ENCODE measurements at places on chromosomes 4 and X. TPM values are rescaled to one million over a fixed set of nuclear protein-coding genes. Genes with fewer than 3 reads are reported as not detected.

DNA sequence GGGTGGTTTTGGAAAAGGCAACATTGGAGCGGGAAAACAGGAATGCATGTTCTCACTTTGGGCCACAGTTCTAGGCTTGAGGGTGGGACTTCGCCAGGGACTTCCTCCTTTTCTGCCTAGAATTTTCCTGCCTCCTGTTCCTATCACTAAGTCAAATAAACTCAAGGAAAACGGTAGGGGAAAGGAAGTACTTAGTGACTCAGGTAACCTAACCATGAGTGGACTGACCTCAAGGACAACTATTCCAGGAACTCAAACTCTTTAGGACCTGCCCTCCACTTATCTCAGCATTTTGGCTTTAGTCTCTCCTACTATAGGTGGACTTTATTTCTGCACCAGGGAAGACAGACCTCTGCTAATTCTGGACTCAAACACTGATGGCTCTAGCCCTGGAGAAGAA is 281.7 kb downstream of the ZNF674 start:
- DNase-seq: no peak

DNA sequence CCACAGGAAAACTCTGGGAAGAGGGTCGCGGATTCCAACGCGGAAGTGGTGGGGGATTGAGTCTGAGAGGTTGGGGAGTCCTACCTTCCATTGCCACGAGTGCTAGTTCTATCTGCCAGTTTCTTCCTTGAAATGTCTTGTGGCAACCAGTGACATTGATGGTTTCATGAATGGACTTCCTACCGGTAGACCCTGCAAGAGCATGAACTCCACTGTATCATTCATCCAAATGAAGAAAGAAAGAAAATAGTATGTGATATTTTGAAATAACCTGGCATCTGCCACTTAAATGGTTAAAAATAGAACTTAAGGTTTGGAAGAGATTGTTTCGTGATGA is 1.1 kb upstream of the SLC10A7 start:
- DNase-seq: no peak

GRCh38 chr4:138522366-138522765 is 280.2 kb upstream of the SLC7A11 start:
- no peak for DNase-seq

DNA sequence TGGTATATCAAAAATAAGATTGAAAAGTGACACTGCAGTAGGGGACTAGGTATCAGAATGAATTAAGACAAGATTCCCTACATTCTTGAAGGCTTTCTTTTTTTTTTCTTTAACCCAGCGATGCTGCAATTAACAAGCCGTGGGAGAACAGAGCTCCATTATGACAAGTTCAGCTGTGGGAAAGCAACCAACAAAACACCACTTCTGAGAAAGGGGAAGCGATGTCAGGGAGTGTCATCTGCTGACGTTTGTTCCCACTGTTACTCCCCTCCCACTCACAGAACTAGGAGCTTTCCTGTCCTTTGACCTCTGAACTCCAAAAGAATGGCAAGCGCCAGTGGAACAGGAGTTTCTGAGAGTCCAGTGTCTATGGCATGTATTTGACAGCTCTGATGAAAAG is 90.2 kb upstream of the SLITRK2 start:
- no peak for DNase-seq

GRCh38 chrX:38154340-38154739 is 66.3 kb downstream of the SRPX start:
- DNase-seq: no peak

- DNase-seq: no peak
Observed at GRCh38 chr4:158211222-158211621, 936 bp downstream of the TMEM144 start.

DNA sequence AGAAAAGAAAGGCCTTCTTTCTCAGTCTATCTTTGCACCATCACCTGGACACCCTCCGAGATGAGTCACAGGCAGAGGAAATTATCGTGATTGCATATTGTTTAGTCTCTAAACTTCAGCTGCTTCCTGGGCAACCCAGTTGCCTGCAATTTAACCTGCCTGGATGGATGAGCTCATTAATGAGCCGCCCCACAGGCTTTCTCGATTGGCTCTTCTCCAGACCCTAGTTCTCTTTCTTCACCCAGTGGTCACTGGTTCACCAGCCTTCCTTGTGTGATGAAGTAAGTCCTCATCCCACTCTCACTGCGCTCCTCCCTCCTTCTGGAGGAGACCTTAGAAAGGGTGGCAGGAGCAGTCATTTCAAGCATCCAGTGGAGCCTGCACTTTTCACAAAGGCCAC is 94.4 kb downstream of the SOWAHB start:
- no peak for DNase-seq

DNA sequence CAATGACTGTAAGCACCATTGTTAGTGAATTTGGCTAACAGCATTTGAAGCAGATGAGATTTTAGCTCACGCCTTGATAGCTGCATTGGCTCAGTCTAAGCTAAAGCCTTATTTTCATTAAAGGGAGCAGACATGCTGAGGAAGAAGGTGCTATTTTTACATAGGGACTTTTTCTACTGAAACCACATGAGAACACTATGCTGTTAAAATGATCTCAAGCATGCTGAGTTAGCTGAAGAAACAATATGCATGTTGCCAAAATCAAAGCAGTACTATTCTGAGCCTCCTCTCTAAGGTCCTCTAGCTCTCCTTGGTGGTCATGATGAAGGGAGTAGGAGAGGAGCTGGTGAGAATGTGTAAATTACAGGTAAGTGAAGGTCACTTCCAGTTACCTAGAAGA is 134.4 kb upstream of the JADE1 start:
- DNase-seq: no peak

IL9R gene
- total RNA-seq: 8.5 TPM

GRCh38 chrX:150211988-150212387 is 151.1 kb upstream of the MAMLD1 start:
- DNase-seq: no peak

- DNase-seq: no peak
Observed at GRCh38 chrX:153933748-153934147, 1.1 kb downstream of the NAA10 start.

DNA sequence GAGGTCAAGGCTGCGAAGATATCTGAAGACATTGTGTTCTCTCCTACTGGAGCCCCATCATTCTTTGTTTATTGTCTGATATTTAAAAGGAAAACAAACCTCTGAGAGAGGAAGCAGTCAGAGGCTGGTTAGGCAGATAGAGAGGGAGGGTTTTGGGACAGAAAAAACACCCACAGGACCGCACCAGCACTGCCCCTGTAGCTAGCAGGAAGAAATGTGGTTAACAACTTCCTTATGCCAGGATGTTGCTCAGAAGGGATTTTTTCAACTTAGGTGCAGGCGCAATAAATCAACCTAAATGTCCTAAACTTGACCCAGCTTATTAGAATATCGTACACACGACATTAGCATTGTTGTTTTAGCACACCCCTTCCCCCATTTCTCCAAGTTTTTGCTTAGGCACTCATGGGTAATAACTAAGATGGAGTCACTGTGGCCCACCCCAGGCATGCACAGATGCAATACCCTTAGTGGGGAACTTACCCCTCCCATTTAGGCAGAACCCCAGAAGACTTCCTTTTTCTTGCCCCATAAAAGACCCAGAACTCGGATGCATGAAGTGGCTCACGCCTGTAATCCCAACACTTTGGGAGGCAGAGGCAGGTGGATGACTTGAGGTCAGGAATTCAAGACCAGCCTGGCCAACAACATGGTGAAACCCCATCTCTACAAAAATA is 2.8 kb upstream of the ZNF718 start:
- peak; percentile 77 for DNase-seq

GRCh38 chrX:124504111-124504983 is 158.0 kb downstream of the SH2D1A start:
- DNase-seq: no peak

DNA sequence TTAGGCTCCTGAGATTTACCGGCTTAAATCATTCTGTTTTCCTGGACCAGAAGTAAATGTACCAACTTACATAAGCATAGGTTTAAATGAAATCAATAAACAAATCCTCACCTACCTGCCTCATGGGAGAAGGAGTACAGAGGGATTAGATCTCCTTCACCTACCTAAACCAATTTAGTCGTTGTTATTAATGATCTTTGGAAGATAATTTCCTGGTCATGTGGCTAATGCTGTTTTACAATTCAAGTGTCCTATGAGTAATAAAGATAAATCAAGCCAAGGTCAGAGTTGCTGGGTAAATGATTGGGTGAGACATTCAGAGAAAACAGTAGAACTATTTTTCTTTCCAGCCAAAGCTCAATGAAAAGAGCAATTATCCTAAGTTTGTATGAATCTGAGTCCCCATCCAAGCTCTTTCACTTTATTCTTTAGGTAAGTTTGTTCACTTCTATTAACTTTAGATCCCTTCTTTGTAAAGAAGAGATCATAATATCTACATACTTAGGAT is 423.0 kb upstream of the FAM241A start:
- DNase-seq: no peak

DNA sequence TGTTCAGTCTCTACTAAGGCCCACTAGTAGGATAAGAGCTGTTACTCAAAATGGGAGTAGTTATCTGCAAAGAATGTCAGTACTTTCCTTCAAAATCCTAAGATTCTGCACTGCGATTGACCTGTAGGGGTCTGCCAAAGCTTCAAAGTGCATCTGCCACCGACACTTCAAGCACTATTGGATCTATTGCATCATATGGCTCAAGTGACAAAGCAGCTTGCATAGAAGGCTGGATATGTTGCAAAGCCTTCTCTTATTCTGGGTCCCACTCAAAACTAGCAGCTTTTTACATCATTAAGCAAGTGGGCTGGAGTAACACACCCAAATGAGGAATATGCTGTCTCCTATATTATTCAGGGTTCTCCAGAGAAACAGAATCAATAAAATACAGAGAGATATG is 115.4 kb upstream of the EMCN start:
- DNase-seq: no peak

GRCh38 chr4:89468602-89469001 is 161.0 kb upstream of the GPRIN3 start:
- DNase-seq: no peak

- no peak for DNase-seq
Observed at GRCh38 chr4:13527981-13528820, 16.1 kb downstream of the NKX3-2 start.

SLC9B1 gene
- total RNA-seq: 0.47 TPM

GRCh38 chr4:141759796-141760425 is 123.5 kb downstream of the IL15 start:
- DNase-seq: no peak

DNA sequence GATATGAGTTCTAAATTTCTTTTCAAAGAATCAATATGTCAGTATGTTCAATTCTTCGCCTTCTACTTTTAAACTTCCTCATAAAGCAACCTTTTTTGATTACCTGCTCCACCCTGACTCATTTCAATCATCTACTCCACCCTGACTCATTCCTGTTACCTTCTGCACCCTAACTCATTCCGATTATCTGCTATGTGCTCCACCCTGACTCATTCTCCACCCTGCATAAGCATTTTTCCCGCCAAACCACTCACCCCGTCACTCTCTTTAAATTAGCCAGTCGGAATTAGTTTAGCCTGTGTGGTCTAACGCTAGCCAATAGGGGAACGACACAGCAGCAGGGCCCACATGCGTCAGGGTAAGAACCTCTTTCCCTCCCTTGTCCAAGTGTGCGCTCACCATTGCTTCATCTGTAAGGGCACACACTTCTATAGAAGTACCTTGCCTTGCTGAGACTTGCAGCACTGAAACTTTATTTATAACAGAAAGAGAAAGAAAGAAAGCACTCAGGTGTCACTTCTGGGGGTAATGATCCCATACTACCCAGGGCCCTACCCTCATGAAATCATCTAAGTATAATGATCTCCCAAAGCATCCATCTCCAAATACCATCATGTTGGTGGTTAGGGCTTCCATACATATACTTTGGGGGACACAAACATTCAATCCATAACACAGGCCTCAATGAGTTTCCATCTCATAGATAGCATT is 875.2 kb downstream of the RAPGEF2 start:
- DNase-seq: no peak

Data from activated CD4-positive, alpha-beta T cell treated with anti-CD3 and anti-CD28 coated beads, Interleukin-2, amount 10 ng/mL, durations not matched to agents 24 days and 14 days (primary cell).